ENCODE measurements at places on chromosomes 3 and 15.

GRCh38 chr3:144501467-144501866, 529.8 kb downstream of the DIPK2A start:
- DNase-seq, result no peak

DNA sequence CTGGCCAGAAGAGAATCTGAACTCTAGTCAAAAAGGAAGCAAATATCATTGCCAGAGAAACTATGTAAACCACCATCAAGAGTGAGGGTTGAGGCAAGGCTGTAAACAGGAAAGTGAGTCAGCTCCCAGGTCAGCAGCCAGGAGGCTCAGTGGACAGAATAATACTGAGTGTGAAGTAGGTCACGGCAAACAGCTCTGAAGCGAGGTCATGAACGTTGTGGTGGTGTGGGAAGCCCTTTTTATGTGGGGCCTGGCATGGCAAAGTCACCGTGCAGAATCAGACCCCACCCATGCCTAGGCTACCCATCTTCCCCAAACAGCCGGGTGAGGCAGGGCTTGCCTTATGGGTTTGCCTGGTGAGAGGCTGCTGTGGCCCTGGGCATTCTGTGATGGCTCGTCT, 43.9 kb downstream of the THBS1 start:
- peak; percentile 83 for DNase-seq

DNA sequence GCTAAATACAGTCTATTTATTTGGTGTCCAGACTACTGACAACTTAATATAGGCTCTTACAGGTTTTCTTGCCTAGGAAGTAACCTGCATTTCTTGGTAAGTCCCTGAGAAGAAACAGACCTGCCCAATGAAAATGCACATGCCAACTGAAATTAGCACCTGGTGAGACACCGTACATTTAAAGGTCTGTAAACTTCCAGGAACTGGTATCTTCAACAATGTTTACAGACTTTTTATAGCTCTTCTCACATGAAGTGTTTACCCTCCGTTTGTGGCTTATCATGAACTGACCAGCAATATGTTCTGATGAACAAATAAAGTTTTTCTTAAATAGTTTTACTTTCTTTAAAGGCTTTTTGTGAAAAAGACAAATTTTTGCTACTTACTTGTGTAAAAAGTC, 93.3 kb downstream of the PCCB start:
- no peak for DNase-seq

DNA sequence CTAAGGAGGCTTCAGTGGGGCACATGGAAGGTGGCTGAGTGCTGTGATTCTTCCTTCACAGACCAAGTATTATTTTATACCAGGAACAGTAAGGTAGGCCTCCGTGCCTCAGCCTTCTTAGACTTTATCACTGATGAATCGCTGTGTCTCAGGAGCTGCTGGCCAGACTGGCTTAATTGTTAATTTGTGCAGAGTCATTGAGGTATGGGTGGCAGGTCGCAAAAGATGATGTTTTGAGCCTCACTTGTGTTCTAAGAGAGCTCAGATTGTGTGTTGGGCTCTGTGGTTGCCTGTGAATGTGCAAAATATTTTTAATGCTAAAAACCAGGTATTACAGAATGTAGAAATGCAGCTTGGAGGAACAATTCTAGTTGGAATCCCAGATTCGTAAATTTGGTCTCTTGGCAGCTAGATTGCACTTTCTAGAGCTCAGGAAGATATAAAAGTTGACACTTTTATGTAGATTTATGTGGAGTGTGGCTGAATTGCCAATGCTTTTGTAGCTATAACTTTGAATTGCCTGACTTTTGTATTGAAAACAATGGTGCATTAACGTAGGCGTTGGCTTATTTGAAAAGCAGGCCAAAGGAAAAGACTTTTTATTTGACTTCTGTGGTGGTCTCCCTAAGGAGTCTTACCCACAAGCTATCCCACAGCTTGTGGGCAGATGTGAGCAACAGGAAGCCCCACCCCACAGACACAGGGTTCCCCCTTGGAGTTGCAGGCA, 53.4 kb downstream of the LARS2 start:
- DNase-seq, result peak; percentile 1

GRCh38 chr3:27271890-27272289, 97.3 kb downstream of the NEK10 start:
- DNase-seq, result no peak

- DNase-seq, result peak; percentile 12
These were observed 29.1 kb downstream of the ALS2CL start for GRCh38 chr3:46664188-46664970.

All from SJSA1 (cell line).